GDM1 (cell line): ENCODE measurements at places on chromosomes 12 and 14.

GRCh38 chr14:29092121-29092520 lies 325.5 kb downstream of the FOXG1 start:
- no peak for DNase-seq

- DNase-seq = no peak
Measured at GRCh38 chr12:12350868-12351463, 924 bp upstream of the MANSC1 start.

DNA sequence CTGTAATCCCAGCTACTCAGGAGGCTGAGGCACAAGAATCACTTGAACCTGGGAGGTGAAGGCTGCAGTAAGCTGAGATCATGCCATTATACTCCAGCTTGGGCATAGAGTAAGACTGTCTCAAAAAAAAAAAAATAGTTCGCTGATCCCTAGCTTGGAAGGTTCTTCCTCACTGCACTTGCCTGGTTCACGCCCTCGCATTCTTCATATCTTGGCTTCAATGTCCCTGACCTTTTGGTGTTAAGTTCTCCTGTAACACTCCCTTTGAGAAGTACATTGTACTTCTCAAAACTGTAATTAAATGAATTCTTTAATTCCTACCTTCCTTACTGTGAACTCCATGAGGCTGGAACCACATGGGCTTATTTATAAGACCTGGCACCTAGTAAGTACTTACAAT lies 16.5 kb upstream of the TPCN1 start:
- DNase-seq = no peak

DNA sequence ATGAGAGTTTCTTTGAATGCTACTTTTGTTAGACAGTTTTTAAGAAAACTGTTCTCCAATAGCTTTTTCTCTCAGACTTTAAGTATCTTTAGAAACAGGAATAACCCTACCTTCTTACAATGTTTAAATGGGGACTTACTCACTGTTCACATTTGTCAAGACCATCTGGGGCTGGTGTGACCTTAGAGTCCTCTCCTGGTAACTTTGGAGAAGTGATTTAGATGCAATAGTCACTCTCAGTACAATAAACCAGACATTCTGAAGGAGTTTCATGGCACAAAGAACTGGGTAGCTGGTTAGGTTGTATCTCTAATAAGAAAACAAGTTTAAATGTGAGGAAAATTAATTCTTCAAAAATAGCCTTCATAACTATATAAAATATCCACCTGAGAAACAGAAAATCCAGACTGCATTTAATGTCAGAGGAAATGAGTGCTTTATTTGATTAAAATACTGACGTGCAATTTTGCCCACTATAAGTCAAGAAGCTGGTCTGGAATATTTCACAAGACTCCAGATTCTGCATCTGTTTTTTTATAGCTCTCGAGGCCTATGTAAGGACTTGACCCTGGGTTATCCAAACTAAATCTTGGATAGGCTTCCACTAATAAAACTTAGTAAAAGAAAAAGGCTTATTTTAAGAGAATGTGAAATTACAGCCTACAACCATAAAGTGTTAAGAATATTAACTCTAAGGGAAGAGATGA lies 108.7 kb downstream of the PTGER2 start:
- DNase-seq = no peak

DNA sequence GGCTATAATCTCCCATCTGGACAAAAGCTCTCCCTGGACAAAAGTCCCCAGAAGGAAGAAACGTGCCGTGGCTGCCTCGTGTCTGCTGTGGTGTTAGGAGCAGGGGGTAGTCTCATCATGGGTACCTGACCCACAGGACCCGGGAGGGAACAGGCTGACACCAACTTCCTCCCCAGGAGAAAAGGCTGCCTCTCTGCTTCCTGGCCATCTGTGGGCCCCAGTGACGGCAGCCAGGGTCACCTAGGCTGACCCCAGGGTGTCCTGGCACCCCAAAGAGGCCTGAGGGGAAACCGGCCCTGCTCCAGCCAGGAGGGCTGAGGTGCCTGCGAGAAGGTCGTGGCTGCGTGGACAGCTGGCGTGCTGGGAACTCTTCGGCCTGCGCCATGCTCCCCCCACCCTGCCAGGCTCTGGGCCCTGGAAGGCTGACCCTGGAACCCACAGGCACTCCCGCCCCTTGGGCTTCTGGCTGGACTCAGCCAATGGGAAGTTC lies 133.9 kb downstream of the RFLNA start:
- no peak for DNase-seq

- DNase-seq = no peak
Measured at GRCh38 chr12:105085501-105085900, 1.2 kb upstream of the ALDH1L2 start.

DNA sequence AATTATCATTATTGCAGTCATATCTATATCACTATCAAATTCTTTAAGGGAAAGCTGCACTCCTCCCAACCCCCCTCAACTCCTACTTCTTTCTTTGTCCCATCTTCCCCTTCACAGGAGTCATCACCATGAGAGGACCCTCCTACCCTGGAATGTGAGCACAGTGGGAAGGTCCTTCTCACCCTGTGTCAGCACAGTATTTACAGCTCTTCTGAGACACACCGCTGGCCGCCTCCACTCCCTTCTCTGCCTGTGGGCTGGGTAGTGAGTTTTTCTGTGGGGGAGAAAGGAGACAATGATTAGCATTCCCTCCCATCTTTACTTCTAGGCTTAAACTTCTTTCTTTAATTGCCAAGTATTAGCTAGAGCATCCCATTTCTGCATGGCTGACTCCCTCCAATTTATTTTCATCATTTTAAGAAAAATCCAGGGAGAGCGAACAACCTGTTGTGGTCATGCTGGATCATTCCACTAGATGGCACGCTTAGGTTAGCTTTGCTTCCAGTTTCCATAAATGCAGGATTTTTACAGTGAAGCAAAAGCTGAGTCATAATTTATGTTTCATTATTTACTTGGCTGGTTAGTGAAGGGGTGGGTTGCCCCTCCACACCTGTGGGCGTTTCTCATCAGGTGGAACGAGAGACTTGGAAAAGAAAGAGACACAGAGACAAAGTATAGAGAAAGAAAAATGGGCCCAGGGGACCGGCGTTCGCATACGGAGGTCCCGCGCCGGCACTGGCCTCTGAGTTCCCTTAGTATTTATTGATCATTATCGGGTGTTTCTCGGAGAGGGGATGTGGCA lies 188.5 kb downstream of the ALX1 start:
- DNase-seq = peak; percentile 26

GRCh38 chr14:97074456-97074855 lies 277.3 kb downstream of the VRK1 start:
- DNase-seq = no peak
